ENCODE measurements at places on chromosomes 13 and 19.

GRCh38 chr19:15253513-15253912 lies 21.3 kb upstream of the EPHX3 start:
- DNase-seq = no peak

- DNase-seq = no peak
Observed at GRCh38 chr19:37988758-37989635, 82.0 kb downstream of the SIPA1L3 start.

DNA sequence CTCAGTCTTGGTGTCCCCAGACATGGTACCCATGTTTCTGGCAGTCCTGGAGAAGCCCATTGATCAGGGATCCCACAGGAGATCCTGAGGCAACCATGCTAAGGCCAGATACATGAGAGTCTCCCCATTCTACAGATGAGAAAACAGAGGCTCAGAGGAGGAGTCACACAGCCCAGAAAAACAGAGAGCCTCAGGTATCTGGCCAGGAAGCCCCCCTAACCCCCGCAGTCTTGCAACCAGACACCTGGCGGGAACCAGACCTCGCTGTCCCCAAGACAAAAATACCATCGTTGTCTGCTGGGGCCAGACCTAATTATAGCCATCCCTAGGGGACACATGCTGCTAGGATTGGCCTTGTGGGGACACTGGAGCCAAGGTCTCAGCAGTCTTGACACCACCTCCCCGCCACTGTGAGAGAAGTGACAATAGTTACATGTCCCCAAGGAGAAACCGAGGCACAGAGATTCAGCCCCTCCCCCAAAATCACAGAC lies 1.6 kb upstream of the PDE4C start:
- no peak for DNase-seq

DNA sequence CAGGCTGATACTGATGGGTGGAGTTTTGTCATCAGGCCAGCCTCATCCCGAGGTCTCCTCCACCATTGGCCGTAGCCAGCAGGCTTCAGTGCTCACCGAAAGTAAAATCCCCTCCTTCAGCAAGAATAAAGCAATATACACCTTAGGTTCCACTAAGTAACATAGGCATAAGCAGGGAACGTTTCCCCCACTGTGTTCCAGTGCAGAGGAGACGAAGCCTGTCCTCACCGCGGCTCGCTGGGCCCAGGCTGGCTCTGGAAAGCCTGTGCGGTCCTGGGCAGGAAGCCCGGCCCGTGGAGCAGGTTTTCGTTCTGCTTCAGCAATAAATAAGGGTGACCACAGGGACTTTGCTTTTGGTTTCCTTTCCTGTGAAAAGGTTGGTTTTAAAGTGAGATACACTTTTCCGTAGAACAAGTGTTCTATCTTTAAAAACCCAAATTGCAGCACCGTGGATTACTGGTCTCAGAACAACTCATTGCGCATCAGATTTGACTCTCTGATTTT lies 16.3 kb upstream of the TEX29 start:
- no peak for DNase-seq

GRCh38 chr13:70856025-70856424 lies 747.8 kb upstream of the KLHL1 start:
- DNase-seq = no peak

All from tibial artery (tissue), 4 donors.